Cardiac fibroblast (primary cell): ENCODE measurements at places on chromosomes 5 and 9.
A peak's percentile ranks its signal among the peaks of the same experiment; 100 is the strongest.

GRCh38 chr5:103451261-103451660, 111.3 kb downstream of the NUDT12 start:
- DNase-seq, result no peak

DNA sequence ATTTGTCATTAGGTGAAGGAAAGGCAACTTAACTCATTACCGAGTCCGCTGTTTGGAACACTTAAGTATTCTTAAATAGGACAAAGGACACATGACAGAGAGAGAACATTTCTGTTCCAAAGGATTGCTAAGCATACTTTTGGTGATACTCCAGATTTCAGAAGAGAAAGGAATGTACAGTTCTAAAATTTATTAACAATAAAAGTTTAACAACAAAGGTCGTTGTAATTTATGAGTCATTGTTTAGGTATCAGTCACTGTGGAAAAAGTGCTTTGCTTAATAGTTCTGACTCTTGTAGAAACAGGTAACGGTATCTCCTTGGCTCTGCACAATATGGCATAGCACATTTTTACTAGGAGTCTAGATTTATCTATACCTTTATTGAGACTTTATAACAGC, 36.3 kb upstream of the PAM start:
- DNase-seq, result peak; percentile 78

- DNase-seq, result no peak
Measured at GRCh38 chr5:168920019-168920810, 341.0 kb upstream of the PANK3 start.

- no peak for DNase-seq
Measured at GRCh38 chr5:66342341-66342880, 198.3 kb downstream of the SREK1 start.

DNA sequence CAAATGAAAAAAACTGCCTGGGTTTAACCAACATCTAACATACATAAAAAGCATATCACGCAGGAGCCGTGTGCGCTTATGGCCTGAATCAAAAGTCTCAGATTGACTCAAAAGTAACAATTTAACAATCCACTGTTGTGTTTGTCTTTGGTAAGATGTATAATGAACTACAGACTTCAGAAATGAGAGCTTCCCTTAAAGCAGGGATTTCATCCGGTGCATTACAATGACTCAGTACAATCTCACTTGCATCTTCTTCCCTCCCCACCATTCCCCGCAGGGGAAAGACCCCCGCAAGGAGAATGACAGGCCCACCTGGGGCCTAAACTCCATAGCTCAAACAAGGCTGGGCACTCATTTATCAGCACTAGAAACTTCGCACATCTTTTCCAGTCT, 1.4 kb downstream of the ZFR start:
- DNase-seq, result peak; percentile 51

- no peak for DNase-seq
Measured at GRCh38 chr5:14414656-14415023, 167.0 kb upstream of the OTULINL start.

DNA sequence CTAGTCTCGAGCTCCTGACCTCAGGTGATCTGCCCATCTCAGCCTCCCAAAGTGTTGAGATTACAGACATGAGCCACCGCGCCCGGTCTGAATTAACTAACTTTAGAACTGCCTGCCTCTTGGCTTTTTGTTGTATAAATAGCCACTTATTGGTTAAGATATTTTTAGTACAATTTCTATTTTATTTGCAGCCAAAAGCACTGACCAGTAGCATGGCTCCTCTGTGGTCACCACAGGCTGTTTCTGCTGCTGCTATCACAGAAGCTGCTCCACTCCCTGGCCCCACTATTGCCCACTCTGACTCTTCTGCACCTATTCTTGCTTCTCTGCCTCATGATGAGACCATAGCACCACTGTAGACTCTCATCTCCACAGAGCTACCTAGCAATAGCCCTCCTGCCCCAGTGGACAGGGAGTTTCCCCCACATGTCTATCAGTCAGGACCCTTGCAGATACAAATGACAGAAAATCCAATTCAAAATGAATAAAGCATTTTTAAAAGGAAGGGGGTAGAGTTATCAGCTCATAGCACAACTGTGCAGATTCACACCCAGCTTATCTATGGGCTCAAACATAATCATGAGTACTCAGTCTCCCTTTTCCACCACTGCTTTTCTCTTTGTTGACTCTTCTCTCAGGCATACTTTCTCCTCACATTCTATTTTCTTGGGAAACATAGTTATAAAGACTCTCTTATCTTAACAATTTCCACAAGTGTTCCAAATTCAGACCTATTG, 151.8 kb upstream of the EPB41L4A start:
- no peak for DNase-seq

GRCh38 chr5:158879993-158880392, 219.7 kb downstream of the EBF1 start:
- no peak for DNase-seq

DNA sequence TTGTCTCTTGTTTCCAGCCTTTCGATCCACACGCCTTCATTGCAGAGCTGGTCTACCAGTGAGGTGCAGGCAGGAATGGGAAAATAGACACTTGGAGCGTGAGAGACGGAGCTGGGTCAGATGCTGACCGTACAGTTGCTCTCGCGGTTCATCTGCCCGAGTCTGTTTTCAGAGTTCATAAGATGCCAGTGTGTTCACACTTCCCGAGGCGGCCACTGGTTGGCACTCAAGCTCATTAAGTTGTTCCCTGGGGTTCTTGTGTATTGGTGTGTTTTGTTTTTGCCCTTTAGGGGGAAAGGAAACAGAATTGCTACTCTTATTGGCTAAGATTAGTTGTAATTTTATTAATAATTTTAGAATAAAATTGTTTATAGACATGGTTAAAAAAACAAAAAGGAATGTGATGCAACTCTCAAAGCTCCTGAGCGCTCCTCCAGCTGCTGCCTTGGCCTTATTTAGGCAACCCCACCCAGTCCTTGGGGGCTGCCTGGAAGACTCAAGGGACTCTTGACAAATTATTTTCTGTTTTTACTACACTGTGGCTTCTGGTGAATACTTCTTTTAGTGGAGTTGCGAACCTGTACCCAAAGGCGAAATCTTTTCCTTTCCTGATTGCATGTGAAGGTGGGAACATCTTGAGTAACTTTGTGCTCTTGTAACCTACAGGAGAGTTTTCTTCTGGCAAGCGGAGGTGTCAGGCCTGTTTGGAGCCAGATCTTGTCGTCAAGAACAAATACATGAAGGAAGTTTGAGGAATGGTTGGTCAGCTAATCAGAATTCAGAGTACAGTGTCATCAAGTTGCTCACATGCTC, 146.1 kb downstream of the MAST4 start:
- peak; percentile 38 for DNase-seq
